Cortex of kidney (tissue), 1 donor: ENCODE measurements at places on chromosomes 2 and 18.

DNA sequence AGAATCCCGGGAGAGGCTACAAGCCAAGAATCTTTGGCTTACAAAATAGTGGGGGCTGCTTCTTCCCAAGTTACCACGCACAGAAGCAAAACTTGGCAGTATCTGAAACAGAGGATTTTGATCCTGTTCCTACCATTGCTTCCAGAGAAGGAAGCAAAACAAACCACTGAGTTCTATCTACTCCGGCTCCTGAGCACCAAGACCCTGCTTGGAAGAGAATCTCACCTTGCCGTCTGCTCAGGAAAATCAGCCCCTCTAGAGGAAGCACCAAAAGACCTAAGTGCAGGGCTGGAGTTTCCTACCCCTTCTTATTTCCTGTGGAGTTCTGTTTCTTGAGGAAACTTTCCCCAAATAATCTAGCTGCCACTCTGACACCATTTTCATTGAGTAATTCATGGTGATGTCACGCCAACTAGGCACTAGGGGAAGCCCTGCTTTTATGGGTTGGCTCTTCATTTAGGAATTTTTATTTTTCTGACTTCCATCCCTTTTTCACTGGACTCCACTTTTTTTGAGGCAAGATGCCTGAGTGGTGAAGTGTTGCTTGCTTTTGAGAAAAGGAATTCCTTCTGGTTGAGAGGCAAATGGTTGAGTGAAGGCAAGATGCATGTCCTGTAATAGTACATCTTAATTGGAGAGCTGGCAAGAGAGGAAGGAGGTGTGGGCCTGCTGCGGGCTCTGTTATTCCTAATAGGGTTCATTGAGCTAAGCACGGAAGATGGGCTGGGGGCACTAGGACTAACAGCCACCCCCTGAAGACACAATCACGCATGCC, 36.8 kb upstream of the EML4 start:
- no peak for DNase-seq

GRCh38 chr2:16030206-16031057, 90.1 kb downstream of the MYCN start:
- DNase-seq, result no peak

- DNase-seq, result no peak
Measured at GRCh38 chr2:86821306-86821705, 30.6 kb upstream of the CD8A start.

DNA sequence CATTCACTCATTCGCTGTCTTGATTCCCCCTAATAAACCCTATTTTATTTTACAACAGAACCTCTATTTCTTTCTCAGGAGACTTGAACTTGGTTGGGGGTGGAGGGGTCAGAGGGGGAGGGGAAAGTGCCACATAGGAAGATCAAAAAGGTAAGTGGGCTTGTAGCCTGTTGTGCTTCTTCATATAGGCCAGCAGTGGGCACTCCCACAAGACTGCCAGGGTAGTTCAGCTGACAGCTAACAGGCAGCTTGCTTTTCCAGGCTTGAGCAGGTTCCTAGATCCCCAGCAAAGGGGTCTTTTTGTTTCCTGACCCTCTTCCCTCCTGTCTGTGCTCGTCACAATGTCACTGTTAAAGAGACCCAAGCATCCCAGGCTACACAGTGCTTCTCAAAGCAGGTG, 829 bp upstream of the KIAA2012 start:
- no peak for DNase-seq

DNA sequence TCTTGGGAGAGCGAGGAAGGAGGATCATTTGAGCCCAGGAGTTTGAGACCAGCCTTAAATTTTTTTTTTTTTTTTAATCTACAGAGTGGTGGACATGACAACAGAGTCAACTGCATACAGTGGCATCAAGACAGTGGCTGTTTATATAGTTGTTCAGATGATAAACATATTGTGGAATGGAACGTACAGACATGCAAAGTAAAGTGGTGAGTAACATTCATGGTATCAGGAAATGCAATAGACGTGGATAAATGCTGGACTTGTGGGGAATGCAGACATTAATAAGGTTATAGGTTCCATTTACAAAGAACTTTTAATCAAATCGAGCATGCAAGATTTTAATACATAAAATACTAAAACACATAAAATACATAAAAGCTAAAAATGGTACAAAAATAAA, 11.9 kb downstream of the WDR43 start:
- no peak for DNase-seq

DNA sequence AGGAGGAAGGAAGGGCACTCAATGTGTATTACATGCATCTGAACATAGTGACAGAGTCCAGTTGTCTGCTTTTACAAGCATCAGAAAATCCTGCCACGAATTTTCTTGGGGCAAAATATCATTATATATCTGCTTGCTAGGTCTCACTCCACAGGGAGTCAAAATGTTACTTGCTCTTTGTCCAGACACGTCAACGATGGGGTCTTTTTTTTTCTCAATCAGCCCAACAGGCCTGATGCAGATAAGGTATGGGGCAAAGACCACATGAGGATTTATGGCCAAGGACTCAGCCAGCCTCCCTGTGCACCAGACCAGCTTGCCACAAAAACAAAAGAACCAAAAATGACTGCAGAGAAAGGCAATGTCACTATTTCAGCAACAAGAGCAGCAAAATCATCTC, 323.4 kb upstream of the PKDCC start:
- DNase-seq, result no peak

DNA sequence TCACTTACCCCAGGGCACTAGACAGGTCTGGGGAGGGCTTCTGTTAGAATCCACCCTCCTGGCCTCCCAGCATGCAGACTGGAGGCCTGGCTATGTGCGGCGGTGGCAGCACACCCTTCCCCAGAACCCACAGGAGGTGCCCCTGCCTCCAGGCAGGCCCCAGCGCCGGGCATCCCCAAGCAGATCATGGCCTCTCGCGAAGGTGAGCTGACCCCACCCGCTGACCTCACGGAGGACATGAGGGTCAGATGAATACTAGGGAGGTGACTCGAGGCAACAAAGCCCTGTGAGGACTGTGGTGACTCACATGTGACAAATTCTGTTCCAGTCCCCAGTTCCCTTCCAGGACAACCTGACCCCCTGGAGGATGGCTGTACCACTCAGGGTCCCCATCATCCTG, 1.9 kb downstream of the MAB21L4 start:
- DNase-seq, result no peak

- DNase-seq, result no peak
Measured at GRCh38 chr18:43662657-43663056, 385.4 kb upstream of the SYT4 start.

DNA sequence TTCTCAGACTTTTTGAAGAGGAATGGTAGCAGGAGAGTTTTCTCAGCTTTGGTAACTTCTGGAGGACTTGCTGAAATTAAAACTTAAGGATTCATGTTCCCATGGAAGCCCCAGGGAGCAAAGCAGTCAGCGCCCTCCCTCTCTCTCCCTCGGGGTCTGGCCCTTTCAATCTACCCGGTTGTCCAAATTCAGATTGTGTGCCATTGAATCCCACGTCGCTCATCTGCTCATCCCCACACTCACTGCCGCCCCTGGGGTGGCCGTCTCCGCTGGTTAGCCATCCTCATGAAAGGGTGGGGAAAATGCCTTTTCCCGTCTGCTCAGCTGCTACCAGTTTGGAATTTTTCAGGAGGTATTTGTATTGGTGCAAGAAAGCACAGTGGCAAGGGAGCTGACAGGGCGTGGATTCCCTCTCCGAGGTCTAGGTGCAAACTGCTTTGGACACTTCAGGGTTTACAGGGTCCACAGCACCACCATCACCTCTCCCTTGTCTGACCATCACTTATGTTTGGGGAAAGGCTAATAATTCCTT, 27.1 kb downstream of the MCFD2 start:
- no peak for DNase-seq

GRCh38 chr2:54866868-54867267, 143.4 kb downstream of the EML6 start:
- no peak for DNase-seq

DNA sequence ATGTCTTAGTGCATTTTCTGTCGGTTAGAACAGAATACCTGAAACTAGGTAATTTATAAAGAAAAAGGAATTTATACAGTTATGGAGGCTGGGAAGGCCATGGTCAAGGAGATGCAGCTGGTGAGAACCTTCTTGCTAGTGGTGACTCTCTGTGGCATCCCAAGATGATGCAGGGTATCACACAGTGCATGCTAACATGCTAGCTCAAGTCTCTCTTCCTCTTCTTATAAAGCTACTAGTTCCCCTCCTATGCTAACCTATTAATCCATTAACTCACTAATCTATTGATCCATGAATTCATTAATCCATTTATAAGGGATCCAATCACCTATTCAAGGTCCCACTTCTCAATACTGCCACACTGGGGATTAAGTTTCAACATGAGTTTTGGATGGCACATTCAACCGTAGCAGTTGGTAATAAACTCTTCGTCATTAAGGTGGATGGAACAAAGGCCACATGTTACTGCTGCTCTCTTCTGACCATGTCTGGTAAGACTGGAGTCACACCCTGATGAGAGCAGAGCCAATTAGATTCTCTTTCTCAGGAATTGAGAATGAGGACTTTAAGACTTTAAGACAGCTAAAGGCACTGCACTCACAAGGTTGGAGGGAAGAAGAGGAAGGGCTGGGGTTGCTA, 211.6 kb upstream of the SMAD7 start:
- no peak for DNase-seq

DNA sequence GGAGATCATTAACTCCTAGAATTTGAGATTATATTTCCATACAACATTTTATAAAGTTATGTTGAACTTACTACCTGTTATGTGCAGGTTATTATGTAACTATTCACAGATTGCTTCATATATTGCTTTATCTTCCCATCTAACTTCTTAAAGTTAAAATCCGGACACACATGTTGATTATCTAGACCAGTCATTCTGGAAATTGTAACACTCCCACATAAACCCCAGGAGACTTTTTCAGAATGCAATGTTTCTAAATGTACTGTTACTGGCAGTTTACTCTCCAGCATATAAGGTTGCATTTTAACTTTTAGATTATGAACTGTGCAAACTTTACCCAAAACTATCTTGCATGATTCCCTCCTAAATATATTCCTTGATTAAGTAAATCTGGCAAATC, 70.5 kb upstream of the FAM117B start:
- DNase-seq, result no peak

- no peak for DNase-seq
Measured at GRCh38 chr2:8719528-8719927, 37.7 kb downstream of the ID2 start.

DNA sequence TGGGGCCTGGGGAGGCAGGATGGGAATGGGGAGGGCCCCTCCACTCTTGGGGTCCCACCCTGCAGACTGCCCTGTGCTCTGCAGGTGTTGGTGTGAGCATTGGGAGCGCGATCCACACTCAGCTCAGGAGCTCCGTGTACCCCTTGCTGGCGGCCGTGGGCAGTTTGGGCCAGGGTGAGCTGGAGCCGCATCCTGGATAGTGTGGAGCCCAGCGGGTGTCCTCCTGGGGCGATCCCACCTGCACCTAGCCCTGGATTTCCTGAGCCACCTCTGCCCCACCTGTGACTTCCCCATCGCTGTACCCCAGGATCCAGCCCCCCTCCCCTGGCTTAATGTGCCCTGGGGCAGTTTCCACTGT, 2.6 kb downstream of the PROM2 start:
- no peak for DNase-seq

GRCh38 chr2:118319271-118319684, 231.0 kb downstream of the INSIG2 start:
- DNase-seq, result no peak

DNA sequence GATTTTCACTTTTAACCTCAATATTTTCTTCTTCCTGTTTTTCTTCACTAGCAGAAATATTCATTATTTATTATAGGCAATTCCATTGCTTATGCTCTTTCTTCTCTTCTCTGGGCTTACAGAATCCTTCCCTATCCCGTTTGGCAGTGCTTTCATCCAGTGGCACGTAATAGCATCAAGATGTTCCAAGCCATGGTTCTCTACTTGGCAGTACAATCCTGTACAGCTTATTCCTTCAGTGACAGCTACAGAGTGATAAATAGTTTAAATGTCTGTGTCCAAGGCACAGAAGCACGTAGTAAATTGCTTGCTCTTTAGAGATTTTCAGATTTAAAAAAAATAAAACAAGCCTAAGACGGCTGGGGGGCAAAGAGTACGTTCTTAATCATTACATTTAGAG, 1964.3 kb downstream of the SUCLG1 start:
- DNase-seq, result no peak

DNA sequence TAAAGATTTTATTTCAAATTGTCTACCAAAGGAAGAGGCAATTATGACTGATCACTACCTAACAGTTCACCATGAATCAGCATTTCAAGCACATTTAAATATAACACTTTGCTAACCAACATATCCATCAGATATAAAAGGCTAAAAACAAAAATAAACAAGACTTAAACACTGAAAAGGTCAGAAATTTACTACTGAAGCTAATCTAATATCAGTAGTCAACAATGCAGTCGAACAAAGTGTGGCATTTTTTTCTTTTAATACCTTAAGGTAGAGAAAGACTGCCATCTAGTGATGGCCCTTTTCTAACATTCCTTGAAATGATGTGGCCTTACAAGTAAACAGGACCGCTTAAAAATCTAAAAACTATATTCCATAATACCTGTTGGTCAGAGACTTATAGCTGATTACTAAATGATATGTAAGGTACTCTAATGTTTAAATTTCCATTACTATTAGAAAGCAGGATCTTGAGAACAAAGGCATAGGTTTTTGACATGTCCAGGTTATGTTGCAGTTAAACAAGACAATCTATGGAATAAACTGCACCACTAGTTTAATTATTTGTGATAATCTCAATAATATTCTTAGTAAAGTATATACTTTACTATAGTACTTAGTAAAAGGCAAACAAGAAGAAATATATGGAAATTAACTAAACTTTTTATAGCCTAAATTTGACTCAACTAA, 80.0 kb downstream of the EXOC6B start:
- DNase-seq, result no peak

DNA sequence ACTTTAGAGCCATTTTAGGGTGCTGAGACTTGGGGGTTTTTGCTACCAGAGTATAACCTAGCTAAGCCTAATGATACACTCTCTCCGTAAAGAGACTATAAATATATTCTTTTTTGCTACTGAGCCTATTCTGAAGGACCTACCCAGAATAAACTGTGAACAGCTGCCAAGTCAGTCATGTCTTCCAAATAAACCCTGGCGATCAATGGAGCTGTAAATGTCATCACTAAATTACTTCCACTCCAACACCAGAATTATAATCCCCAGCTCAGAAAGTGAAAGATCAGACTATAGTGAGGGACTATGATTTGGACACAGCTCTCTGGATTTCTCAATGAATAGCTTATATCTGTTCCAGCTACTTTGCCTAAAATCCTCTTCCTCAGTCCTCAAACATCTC, 178.9 kb downstream of the METTL4 start:
- no peak for DNase-seq
